ENCODE measurements at places on chromosomes 5 and 9.

DNA sequence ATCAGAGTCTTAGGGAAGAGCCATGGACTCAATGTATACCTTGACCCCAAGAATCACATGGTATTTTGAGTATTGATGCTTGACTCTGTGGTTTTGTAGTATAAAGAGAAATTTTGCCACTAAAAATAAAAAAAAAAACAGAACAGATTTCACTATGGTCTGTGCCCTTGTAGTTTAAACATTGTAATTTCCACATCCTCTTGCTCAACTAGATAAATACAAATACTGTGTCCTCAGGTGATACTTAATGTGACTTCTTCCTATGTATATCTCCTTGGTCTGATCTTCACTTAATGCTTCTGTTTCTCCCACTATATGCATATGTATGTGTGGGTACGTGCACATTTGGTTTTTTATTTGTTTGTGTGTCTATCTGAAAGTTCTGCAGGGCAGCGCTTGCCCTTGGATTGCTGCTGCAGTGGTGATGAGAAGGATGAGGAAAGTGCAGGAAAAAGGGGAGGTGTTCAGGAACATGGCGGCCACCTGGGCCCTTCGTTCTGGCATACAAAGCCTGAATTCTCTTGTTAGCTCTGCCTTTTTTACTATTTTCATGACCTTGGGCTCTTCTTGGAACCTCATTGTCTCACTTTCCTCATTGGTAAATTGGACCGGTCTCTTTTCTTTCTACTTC lies 222.2 kb downstream of the MAST4 start:
- DNase-seq = no peak

DNA sequence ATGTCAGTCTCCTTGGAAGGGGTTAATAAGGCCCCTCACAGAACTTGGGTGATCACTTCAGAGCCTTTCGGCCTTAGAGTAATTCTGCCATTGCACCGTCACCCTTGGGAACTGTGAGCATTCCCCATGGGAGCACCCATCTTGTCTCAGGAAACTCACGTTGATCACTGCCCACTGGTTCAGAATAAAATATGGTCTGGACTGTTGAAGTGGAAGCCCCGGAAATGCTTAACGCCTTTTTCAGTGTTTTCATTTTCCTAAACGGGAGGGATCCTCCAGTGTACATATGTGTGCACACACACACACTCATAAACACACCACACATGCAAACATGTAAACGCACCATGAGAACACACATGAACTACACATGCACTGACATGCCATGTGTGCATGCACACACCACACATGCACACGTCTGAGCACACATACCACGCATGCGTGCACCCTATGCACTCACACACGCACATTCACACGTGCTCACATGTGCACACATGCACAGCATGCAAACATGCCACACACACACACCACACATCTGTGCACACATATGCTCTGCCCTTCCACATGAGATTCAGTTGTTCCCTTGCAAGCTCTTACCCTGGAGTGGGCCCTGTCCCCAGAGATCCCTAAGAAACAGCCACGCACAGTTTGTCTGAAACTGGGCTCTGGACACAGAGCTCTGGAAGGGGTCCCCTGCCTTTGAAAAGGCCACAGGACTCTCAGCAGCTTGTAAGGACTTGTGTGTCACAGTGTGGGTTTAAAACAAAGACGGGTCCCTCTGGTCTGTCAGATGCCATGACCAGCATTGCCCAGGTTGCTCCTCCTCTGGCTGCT lies 17.0 kb downstream of the MRPL36 start:
- DNase-seq = no peak

- no peak for DNase-seq
Observed at GRCh38 chr5:128174951-128175350, 91.4 kb downstream of the SLC12A2 start.

DNA sequence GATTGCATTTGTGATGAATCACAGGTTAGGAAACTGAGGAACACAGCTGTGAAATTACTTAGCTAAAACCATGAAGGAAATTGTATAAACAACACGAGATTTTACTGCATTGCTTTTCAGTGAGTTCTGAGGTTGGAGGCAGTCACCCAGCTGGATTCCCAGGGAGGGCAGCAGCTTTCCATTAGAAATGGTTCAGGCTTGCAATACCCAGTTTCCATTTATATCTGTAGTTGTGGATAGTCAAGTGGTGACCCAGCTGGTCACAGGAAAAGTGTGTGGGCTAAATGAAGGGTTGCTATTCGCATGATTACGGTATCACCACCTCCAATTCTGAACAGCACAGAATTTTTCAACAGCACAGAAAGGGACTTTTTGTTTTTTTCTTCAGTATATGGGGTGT lies 34.3 kb upstream of the SPATA31D4 start:
- no peak for DNase-seq

- DNase-seq = no peak
Observed at GRCh38 chr9:121551985-121552753, 52.5 kb upstream of the GGTA1 start.

DNA sequence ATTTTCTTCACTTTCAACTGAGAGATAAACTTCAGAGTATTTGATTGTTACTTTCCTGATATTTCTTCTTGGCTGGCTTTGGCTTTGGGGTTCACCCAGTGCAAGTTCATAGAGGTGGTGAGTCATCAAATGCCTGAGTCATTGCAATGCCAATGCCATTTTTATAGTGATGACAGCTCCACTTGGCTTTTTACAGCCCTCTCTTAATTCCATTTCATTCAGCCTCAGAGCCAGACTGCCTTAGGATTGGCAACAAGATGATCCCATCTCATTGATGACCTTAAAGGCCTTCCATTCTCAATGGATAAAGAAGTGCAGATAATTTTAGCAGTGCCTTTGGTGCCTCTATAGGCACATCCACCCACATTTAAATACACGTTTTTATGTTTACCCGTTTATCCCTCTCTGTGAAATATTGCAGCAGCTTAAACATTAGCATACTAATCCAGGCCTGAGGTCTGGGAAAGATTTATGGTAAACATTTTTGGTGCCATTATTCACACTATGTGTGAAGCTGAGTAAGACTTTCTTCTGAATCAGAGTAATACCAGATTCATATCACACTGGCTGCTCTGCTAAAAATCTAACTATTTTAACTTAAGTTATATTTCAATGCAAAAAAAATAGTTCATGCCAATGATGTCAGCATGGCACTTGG lies 88.9 kb upstream of the TYRP1 start:
- DNase-seq = no peak

DNA sequence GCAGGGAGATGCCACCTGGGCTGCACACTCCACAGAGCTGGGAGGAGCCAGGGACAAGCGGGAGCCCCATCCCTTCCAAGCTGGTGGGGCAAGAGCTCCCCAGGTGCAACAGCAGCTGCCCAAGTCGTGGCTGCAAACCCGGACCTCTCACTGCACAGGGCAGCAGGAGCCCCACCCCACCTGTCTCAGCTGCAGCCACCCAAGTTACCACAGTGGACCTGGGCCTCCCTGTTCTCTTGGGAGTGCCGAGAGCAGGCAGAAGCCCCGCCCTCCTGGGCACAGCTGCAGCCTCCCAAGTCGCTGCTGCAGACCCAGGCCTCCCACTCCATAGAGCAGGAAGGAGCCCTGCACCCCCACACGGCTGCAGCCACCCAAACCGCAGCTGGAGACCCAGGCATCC lies 374.1 kb upstream of the ACO1 start:
- no peak for DNase-seq

GRCh38 chr9:69900406-69900805 lies 79.8 kb downstream of the CFAP95 start:
- DNase-seq = no peak

DNA sequence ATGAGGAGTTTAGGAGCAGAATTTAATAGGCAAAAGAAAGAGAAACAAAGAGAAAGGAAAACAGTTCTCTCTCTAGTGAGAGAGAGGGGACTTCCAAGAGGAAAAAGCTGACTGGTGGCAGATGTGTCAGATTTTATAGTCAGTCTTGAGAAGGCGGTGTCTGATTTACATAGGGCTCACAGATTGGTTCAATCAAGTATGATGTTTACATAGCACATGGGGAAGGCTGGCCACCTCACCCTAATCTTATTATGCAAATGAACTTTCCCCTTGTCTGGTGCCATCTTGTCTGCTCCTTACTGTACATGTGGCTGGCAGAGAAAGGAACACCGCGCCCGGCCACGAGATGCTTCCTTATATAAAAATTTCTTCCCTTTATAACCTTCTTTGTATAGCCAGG lies 24.7 kb downstream of the UNC13B start:
- no peak for DNase-seq

DNA sequence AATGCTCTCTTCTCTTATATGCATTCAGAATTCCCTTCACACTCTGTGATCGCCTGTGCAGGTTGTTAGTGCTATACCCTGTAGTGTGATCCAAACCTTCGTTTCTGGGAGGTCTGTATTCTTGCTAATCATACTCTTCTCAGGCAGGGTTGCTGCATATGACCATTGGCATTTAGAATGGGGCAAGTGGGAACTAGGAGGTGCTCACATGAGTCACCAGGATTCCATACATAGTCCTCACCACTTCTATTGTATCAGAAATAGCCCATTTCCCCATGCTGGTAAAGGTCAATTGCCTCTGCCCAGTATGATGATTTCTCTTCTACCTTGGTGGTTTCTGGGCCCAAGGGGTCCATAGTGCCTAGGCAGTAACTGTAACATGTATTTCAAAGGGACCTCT lies 443.5 kb upstream of the CDH6 start:
- DNase-seq = no peak

- no peak for DNase-seq
Observed at GRCh38 chr9:114953959-114954358, 23.6 kb upstream of the TNFSF8 start.

GRCh38 chr5:142610176-142611001 lies 75.5 kb downstream of the FGF1 start:
- no peak for DNase-seq

- DNase-seq = no peak
Observed at GRCh38 chr5:178365501-178366440, 133.2 kb upstream of the PHYKPL start.

- DNase-seq = no peak
Observed at GRCh38 chr9:89008744-89009545, 17.7 kb downstream of the S1PR3 start.

- no peak for DNase-seq
Observed at GRCh38 chr9:134063088-134063570, 4.7 kb downstream of the BRD3 start.

DNA sequence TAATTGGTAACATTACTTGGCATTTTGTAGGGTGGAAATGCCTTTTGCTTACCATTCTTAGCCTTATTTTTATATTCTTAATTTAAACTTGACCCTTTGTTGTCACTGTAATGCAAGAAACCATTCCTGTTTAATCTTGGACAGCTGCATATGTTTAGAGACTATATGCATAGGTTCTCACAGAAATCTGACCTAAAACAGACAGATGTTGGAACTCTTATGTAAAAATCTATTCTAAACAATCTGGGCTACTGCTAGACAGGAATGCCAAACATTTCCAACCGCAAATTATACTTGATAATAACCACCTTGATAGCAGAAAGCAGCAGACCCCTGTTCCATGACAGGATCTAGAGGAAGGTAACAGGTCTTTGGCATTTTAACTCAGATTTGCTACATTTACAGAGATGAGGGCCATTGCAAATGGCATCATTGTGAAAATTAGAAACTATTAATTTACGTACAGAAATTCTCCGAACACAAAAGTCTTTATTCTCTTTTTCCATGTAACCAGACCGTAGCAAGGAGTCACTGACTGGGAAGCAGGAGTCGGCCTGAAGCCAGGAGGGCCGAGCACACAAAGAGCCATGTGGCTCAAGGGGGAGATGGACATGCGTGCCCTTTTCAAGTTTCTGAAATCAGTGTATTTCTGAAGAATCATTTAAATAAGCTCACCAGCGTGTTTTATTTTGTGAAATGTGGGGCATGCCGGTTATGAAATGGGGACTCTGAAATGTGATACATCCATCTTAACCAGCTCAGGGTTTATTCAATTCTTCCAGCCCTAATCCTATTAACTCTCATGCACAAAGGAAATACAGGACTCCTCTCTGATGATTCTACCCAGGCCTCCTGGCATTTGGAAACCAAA lies 139.3 kb downstream of the AOPEP start:
- DNase-seq = peak; percentile 88

- no peak for DNase-seq
Observed at GRCh38 chr5:123885081-123885480, 373.1 kb downstream of the CSNK1G3 start.

DNA sequence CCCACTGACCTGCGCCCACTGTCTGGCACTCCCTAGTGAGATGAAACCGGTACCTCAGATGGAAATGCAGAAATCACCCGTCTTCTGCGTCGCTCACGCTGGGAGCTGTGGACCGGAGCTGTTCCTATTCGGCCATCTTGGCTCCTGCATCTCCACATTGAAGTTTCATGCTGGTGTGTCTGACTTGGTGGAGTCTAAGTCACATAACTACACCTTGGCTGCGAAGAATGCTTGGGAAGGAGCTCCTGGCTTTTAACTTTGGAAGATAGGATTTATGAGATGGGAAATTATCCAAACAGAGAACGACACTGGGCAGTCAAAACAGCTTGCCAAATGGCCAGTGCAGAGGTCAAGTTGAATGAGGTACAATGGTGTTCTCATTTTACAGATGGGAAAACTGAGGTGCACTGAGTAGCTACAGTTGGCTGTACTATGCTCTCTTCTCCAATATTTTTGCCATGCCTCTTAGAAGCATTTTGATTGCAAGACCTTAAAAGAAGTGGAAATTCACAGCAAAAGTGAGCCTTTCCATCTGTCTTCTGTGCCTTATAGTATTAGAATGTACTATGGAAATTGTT lies 36.7 kb downstream of the CCDC192 start:
- no peak for DNase-seq

DNA sequence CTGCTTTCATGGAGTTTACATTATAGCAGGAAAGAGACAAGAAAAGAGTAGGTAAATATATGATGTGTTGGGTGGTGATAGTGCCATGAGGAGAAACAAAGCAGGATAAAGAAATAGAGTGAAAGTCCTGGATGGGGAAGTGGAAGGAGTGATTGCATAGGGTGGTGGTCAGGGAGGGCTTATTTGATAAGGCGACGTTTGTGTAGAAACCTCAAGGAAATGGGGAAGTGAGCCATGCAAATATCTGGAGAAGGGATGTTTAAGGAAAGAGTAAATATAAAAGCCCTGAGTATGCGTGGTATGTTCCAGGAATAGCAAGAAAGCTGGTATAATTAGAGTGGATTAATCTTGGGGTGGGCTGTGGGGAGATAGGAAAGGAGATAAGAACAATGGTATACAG lies 134.7 kb upstream of the SV2C start:
- no peak for DNase-seq

GRCh38 chr5:151157426-151158286 lies at the start of gene ANXA6:
Gene ANXA6 (minus strand): TSS chr5:151157779. CDS start chr5:151147901, 9,878 bp downstream.
- peak; percentile 24 for DNase-seq

GRCh38 chr9:31700252-31701045 lies 684.0 kb upstream of the ACO1 start:
- DNase-seq = peak; percentile 54

DNA sequence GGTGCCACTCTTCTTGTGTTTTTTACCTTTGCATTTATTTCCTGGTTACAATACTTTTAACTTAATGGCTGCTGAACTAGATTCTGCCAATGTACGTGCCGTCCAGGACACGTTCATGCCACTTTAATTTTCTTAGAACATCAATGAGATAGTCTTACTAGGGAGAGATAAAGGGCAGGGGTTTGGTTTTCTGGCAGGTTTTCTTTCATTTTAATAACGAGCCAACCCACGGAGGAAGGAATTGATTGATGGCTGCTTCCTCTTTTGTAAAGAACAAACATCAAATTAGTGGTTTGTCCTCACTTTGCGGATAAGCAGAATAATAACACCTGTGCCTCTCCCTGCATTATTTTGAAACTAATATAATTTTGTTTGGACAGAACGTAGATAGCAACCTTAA lies 135.7 kb downstream of the DOCK8 start:
- DNase-seq = no peak

- no peak for DNase-seq
Observed at GRCh38 chr5:65198456-65199120, 283.1 kb downstream of the ADAMTS6 start.
